ENCODE measurements at places on chromosomes 3 and 15.

- no peak for DNase-seq
Measured at GRCh38 chr3:183492849-183493179, 62.7 kb downstream of the KLHL6 start.

GRCh38 chr3:73175698-73176097, 114.2 kb downstream of the EBLN2 start:
- DNase-seq, result no peak

DNA sequence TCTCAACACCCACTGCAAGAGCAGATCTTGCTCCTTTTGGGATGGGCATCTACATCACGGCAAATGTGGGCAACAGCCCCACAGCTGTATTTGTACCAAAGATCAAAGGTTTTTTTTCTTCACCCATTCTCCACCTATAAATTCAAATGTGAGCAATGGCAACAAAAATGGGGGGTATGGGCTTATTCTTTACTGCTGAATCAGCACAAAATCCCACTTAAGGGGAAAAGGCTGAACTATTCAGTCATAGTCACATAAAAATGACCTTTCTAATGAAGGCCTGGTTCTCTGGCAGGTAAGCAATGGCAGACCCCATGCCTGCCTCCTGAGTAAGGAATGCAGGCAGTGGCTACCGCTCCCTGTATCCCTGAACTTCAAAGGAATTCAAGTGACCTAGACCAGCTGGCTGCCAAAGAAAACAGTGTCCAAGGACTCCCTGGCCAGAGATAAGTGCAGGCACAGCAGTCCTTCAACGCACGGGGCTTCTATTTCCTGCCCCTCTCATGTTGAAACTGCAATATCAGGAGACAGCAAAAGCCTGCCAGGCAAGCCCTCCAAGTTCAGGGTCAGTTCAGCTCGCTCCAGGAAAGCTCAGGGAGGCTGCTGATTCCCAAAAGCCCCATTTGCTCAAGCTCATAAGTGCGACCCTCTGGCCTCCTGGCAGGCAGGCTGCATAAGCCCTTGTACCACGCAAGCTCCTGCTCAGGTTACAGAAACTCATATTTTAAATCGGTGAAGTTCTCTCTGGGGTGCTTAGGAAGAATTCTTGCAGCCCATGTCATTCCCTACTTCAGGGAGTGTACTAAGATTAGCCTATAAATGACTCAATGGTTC, 134.1 kb downstream of the PDZRN3 start:
- no peak for DNase-seq

GRCh38 chr3:132758740-132759139, 36.5 kb upstream of the NPHP3 start:
- no peak for DNase-seq

DNA sequence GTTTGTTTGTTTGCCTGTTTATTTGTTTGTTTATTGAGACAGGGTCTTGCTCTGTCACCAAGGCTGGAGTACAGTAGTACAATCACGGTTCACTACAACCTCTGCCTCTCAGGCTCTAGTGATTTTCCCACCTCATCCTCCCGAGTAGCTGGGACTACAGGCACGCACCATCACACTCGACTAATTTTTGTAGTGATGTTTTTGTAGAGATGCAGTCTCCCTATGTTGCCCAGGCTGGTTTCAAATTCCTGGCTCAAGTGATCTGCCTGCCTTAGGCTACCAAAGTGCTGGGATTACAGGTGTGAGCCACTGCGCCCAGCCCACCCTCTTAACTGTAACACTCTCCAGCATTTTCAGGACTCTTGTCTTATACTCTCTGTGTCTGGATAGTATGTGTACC, 26.7 kb downstream of the PLD1 start:
- DNase-seq, result no peak

GRCh38 chr3:142319094-142319493, 93.7 kb upstream of the GK5 start:
- DNase-seq, result no peak

GRCh38 chr3:98697225-98697624, 65.9 kb upstream of the ST3GAL6 start:
- no peak for DNase-seq

DNA sequence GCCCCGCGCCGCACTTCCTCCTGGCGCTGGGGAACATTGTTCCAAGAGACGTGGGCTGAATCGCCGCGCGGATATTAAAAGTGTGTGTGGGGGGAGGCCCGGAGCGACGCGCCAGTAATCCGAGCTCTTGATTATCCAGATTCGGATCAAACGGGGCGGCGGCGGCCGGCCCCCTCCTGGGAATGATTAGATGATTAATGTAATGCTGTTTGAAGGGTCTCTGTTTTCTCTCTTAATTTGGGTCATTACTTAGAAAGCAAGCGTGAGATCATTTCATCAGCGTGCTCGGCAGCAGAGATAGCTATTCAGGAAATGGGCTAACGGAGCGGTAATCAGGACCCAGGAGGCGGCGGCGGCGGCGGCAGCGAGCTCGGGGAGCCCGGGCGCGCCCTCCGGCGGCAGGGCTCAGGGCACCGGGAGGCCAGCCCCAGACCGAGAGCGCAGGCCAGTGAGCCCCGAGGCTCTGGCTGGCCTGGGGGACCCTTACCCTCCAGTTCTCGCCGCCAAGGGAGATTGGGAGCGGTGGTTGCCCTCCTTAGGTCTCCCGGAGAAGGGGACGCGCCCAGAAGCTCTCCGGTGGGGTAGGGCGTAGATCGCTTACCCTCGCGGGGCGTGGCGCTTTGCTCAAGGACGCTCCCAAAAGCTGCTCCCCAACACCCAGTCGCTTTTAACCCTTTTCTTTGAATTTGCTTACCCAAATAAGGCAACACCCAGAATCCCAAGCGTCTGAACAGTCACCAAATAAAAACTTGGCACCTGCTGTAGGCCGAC, 4.5 kb downstream of the FEZF2 start:
- no peak for DNase-seq

GRCh38 chr3:89436846-89437245, 329.4 kb downstream of the EPHA3 start:
- DNase-seq, result no peak

- DNase-seq, result no peak
Measured at GRCh38 chr3:14386254-14386653, 16.2 kb upstream of the SLC6A6 start.

- no peak for DNase-seq
Measured at GRCh38 chr15:81473946-81474345, 99.9 kb upstream of the TMC3 start.

GRCh38 chr3:174436367-174436766, 422.8 kb upstream of the NAALADL2 start:
- no peak for DNase-seq

DNA sequence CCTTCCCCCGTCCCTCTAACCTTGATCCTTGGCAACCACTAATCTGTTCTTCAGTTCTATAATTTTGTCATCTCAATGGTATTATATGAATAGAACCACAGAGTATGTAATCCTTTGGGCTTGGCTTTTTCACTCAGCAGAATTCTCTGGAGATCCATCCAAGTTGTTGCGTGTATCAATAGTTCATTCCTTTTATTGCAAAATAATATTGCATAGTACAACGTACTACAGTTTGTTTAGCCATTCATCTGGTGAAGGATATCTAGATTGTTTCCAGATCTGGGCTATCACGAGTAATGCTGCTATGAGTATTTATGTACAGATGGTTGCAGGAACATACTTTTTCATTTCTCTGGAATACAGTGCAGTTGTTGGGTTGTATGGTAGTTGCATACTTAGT, 76.2 kb downstream of the PLXNA1 start:
- DNase-seq, result no peak

DNA sequence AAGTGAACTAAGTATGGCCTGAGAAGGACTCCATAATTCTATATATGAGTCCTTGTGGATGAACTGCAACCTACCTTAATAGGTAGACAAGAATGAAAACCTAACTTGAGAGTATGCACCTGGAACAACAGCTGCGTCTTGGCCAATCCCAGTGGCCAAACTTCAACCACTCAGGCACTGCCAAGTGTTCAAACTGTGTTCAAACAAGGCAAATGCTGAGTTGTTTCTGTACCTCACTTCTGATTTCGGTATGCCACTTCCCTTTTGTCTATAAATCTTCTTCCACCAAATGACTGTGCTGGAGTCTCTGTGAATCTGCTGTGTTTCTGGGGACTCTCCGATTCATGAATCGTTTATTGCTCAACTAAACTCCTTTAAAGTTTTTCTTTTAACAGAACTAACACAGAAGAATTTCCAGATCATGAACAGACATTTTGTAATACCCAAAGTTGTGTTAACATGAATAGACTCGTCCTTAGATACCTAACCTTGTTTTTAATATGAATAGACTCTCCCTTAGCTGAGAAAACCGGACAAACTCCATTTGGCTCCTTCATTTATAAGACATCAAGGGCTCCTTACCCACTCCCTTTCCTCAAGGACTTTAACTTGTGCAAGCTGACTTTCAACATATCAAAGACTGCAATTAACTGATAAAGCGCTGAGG, 4.1 kb downstream of the ZNF717 start:
- DNase-seq, result no peak

GRCh38 chr15:32982001-32982400, 212.5 kb downstream of the FMN1 start:
- no peak for DNase-seq

GRCh38 chr3:11377719-11378118, 105.5 kb downstream of the ATG7 start:
- DNase-seq, result no peak

DNA sequence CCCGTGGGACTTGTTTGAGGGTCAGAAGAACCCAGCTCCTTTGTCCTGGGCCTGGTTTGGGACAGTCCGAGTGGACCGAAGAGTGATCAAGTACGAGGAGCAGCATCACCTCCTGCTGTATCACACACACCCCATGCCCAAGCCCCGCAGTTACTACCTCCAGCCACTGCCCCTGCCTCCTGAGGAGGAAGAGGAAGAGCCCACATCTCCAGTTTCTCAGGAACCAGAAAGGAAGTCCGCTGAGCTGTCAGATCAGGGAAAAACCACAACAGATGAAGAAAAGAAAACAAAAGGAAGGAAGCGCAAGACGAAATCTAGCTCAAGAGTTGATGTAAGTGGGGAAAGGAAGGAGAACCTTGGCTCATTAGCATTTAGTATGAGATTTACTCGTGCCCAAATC, 3.3 kb upstream of the P2RY12 start:
- no peak for DNase-seq

DNA sequence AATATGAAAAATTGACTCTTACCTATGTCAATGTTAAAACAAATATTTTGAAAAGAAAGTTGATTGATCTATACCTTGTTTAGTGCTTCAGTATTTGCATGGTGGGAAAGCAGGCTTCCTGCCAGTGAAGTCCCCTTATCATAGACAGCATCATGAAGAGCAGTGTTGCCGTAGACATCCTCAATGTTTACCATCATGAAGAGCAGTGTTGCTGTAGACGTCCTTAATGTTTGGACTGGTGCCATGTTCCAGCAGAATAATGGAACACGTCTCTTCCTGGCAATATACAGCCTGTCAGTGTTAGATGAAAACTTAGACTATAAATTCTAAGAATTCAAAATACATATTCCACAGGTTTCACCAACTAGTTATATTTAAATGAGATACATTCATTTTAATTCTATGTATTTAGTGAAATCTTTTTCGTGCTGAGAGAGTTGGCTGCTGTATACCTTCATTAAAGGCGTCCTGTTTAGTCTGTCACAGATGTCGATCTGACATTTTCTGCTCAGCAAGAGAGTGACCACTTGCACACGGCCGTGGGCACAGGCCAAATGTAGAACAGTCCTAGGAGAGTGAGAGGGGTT, 116.8 kb downstream of the LMLN start:
- DNase-seq, result no peak

GRCh38 chr3:188211476-188211875, 57.5 kb downstream of the LPP start:
- no peak for DNase-seq

DNA sequence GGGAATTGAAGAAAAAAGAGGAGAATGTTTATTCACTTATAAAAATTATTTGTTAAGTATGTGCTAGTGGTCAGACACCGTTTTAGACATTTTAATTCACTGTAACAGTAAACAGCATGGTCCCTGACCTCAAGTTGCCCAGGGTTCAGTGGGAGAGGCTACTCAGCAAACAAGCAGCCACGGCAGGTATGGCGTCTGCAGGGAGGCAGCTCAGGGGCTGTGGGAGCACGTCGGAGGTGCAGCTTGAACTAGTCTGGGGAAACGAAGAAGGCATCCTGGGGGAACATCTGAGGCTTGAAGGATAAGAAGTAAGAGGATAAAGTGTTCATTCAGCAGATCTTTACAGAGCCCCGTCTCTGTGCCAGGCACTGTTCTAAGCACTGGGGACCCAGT, 66.0 kb downstream of the CRTC3 start:
- DNase-seq, result no peak

DNA sequence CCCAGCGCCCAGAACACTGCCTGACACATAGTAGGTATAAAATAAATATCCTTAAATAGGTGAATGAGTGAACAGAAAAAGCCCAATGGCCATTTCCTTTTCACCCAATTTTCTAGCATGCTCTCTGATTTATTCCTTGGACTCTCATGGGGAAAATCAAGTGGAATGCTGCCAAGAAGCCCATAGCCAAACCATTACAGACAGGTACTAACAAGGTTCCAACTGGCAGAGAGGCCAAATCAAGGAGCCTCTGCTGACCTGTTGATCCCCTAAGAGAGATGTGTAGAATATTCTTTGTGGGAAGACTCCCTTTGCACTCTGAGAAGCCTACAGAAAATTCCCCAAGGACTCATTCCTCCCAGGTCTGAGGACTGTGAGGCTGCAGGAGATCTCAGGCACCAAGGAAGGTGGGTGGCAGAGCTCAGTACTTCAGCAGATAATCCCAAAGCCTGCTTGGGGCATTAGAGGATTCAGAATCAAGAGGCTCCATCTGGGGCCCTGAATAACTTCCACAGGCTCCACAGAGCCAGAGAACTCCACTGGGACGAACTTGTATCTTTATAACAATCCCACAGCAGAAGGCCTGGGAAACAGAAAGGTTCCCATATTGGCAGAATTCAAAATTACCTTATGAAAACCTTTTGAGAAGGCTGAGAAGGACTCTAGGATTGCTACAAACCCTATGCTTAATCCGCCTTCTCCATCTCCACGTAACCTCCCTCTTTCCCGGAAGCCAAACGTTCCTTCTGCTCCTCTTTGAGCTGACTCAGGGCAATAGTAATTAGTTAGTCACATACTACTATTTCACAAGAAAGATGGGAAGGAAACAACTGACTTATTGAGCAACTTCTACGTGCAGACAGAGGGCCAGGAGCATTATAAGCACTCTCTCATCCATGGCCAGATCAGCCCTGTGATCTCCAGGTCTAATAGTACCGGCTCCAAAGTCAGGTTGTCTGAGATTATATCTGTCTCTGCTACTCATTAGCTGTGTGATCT, 34.5 kb downstream of the PRICKLE2 start:
- DNase-seq, result no peak

DNA sequence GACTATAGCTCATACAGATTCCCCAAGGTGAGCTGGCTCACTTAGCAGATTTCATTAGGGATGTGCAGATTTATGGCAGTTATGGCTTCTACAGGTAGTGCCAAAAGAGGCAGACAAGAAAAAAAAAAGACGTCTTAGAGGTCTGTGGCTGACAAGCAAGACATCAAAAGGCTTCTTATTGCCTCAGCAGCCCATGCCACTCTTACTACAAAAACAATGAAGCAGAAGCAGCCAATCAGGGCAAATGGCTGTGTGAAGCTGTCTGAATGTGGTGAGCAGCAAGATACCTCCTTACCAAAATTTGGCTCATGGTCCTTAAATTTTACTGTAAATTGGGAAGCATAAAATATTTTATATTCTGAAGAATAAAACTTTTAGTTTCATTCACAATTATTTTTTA, 557.5 kb upstream of the GOLIM4 start:
- no peak for DNase-seq

GRCh38 chr15:100898152-100898490, 18.5 kb downstream of the ALDH1A3 start:
- DNase-seq, result no peak

Measured in stimulated activated CD4-positive, alpha-beta T cell treated with anti-CD3 and anti-CD28 coated beads, Interleukin-4, amount 100 ng/mL, for 1 hour (primary cell).